ENCODE measurements at places on chromosomes 1 and 21.

DNA sequence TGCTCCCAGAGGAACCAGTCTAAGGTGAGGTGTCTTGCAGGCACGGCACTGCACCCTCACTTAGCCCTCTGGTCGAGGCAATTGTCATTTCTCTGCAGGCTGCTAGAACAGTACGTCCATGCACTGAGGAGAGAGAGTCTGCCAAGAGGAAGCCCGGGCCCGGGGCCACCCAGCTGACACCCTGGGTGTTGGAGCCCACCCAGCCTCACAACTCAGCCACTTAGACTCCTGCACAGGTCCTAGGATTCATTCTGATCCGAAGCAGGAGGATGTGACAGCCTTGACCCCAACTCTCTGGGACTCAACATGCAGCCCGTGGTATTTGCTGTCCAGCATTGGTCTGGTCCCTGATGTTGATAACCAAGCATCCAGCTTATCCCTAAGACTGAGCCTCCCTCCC is 111.9 kb downstream of the ADSS2 start:
- no peak for DNase-seq

- DNase-seq: no peak
Measured at GRCh38 chr1:116531917-116532316, 38.9 kb downstream of the CD58 start.

DNA sequence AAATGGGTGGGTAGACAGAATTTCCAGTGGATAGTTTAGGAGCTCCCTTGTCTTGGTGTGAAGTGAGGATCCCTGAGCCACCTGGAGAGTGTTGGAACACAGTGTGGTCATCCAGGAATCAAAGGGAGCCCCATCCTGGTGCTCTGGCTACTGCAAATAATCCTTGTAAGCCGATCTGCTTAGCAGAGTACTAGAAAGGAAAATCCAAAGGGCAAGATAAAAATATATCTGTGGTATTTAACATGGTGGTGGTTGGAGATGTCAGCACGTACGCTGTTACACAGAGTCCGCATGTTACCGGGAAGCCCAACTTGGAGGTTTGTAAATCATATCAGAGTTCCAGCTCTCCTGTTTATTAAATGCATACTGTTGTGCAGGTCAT is 39.0 kb downstream of the VANGL1 start:
- no peak for DNase-seq

GRCh38 chr1:232590744-232591082 is 39.2 kb downstream of the SIPA1L2 start:
- no peak for DNase-seq

- no peak for DNase-seq
Measured at GRCh38 chr1:22520871-22521270, 42.4 kb upstream of the EPHA8 start.

DNA sequence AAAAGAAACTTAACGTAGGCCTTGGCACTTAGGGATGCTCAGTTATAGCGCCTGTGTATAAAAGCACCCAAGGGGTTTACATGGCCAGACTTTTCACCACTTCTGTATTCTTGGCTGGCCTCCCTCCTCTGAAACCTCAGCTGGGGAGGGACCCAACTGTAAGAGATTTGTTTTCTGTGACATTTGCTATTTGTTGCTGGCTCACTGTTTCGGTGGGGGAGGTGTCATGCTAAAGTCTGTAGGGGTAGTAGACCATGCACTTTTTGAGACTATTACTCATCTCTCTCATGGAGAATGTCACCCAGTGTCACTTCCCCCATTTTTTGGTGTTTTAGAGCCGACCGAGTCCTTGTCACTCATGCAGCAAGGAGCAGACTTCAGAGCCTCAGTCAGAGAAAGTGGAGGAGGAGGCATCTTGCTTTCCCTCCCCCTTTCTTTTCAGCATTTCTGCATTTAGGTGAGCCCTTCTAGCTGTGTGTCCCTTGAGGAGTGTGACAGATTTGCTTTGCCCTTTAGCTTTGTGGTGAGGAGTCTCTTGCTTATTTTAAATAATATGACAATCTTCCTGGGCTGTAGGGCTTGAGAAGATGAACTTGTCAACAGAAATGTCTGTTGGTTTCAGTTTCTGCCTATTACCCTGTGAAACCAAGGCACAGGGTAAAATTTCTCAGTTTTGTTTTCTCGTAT is 160.1 kb downstream of the FASLG start:
- no peak for DNase-seq

- DNase-seq: no peak
Measured at GRCh38 chr1:6151291-6151822, 28.8 kb downstream of the CHD5 start.

- no peak for DNase-seq
Measured at GRCh38 chr1:174818951-174819350, 180.8 kb upstream of the CACYBP start.

- no peak for DNase-seq
Measured at GRCh38 chr1:39839651-39840050, 43.7 kb downstream of the TRIT1 start.

- no peak for DNase-seq
Measured at GRCh38 chr1:202615501-202616354, 94.5 kb downstream of the SYT2 start.

GRCh38 chr1:156750711-156751450 is 594 bp downstream of the HDGF start:
- DNase-seq: peak; percentile 74

DNA sequence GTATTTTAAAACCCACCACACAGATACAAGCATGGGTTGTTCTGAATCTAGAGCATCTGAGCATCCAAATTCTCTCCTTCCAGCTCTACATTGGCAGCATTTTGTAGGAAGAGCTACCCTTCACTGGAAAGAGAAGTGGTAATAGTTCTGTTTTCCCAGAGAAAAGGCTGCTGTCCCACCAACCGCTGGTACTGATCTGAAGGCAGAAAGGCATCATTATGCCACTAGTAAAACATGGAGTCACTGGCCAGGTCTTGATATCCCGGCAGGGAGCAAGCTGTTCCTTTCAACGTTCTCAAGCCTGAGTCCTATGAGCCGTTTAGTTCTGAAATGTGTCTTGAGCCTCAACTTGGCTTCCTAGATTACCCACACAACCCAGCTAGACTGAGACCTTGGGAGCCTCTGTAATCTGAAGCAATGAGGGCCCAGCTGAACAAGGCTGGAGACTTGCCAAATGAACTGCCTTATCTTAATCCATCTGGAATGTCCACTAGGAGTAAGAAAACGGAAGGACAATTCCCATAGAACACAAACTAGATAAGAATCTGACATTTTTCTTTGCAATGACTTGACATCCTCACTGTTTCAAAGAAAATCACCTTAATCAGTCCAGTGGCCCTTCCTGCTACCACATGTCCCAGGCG is 116.8 kb downstream of the KCNH1 start:
- no peak for DNase-seq

DNA sequence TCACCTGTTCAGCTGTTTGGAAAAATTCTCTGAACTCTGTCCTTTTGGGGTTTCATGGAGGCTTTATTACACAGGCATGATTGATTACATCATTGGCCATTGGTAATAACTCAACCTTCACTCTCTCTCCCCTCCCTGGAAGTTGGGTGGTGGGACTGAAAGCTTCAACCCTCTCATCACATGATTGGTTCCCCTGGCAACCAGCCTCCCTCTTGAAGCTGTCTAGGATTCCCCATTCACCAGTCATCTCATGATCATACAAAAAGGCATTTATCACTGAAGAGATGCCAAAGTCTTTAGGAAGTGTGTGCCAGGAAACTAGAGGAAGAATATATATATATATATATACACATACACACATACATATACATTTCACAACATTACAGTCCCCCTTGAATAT is 228.5 kb downstream of the ZNF326 start:
- no peak for DNase-seq

- no peak for DNase-seq
Measured at GRCh38 chr21:40563900-40564299, 283.1 kb downstream of the DSCAM start.

- no peak for DNase-seq
Measured at GRCh38 chr1:19122668-19123067, 87.4 kb downstream of the UBR4 start.

GRCh38 chr1:218983848-218984247 is 189.8 kb upstream of the LYPLAL1 start:
- DNase-seq: no peak

- no peak for DNase-seq
Measured at GRCh38 chr1:207328004-207328403, 6.5 kb downstream of the CD55 start.

GRCh38 chr21:43343992-43344886 is 82.7 kb downstream of the SIK1 start:
- DNase-seq: no peak

- no peak for DNase-seq
Measured at GRCh38 chr1:86705665-86705985, 1.2 kb downstream of the SH3GLB1 start.

- DNase-seq: no peak
Measured at GRCh38 chr1:9435854-9436640, 103.2 kb upstream of the SLC25A33 start.

- no peak for DNase-seq
Measured at GRCh38 chr1:216854836-216855484, 131.7 kb upstream of the ESRRG start.

GRCh38 chr1:9253453-9254105 is 19.0 kb downstream of the H6PD start:
- no peak for DNase-seq

GRCh38 chr1:67515324-67516080 is 85.3 kb upstream of the SERBP1 start:
- DNase-seq: no peak

- no peak for DNase-seq
Measured at GRCh38 chr1:192546596-192547190, 28.9 kb upstream of the RGS1 start.

- DNase-seq: peak; percentile 70
Measured at GRCh38 chr1:211643324-211644212, 31.9 kb downstream of the NEK2 start.

DNA sequence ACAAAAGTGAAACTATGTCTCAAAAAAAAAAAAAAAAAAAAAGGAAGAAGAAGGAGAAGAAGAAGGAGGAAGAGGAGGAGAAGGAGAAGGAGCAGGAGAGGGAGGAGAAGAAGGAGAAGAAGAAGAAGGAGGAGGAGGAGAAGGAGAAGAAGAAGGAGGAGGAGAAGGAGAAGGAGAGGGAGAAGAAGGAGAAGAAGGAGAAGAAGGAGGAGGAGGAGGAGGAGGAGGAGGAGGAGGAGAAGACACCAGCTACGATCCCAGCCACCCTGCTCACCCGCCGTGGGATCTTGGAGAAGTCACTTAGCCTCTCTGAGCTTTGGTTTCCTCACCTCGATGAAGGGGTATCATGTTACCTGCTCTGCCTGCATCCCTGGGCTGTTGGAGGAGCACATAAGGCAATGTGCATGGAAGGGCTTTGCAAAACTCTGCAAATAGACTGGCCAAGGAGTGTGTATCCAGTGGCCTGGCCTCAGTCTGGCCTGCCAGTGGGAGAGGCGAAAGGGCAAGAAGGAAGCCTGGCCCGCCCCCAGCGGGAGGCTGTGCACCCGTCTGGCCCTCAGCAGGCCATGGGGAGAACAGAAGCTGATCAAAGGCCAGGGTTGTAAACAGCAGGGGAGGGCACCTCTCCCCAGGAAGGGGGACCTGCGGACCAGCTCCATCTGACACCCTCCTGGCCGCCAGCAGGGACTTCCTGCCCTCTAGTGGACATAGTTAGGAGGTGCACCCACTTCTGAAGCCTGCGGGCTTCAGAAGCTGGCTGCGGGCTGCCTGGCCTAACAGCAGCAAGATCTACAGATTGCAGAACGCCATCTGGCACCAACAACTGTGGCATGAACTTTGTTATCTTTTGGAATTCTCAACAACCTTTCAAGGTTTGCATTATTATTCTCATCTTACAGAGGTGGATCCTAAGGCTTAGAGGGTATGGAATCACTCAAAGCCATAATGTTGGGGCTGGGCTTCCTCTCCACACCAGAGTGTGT is 19.2 kb upstream of the CDK18 start:
- DNase-seq: no peak

GRCh38 chr1:217140041-217140901 is 417.0 kb upstream of the ESRRG start:
- DNase-seq: peak; percentile 45

DNA sequence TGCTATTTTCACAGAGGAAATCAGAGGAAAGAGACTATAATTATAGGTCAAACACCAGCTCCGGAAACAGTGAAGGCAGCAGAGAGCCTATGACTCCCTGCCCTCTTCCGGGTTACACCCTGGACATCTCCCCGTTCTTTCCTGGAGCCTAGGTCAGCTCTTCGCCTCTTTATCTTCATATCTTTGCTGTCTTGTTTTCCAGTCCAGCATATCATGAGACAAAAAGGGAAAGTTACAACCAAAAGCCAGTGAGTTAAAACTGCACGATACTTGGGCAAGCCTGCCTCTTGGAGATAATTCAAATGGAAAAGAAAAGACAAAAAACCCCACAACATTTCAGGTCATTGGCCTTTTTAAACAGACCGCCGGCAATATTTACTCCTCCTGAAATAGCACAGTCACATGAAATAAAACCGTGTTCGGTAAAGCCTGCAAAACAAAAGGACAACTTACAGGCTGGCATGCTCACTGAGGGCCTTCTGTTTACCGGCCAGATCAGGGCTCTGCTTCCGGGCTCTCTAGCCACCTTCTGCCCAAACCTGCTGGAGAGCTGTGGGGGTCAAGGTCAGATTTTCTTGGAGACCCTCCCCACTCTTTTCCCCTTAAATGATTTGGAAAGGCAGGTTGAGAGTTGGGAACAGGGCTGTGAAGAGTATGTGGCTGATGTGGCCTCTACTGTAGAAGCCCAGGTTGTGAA is 42.8 kb upstream of the PPP2R5A start:
- DNase-seq: no peak

DNA sequence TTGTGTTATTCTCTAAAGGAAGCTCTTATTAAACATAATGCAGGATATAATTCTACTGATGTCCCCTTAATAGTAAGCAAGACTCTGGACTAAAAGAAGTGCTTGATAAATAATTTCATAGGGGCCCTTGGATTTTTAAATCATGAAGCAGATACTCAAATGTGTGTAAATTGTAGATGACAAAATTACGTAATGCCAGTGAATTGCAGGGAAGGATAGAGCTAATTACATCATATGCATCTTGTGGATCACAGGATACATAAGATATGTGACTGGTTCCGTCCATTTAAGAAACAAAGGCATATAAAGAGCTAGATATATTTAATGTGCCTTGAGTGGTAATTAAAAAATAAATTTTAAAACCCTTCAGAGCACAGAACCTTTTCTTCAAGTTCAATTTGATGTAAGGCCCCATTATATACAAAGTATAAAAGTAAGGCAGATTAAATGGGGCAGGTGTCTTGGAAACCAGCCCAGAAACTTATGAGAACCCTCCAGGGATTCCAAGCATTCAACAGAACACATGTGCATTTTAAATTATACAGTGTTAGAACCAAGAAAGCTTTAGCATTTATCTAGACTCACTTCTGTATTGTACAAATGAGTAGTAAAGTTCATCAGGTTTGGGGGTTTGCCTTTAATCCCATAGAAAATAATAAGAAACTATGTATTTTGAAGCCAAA is 190.4 kb downstream of the NCAM2 start:
- DNase-seq: no peak

All from Right ventricle myocardium inferior (tissue), 1 donor.